GM04504 (cell line): ENCODE measurements at places on chromosomes 2 and 18.

DNA sequence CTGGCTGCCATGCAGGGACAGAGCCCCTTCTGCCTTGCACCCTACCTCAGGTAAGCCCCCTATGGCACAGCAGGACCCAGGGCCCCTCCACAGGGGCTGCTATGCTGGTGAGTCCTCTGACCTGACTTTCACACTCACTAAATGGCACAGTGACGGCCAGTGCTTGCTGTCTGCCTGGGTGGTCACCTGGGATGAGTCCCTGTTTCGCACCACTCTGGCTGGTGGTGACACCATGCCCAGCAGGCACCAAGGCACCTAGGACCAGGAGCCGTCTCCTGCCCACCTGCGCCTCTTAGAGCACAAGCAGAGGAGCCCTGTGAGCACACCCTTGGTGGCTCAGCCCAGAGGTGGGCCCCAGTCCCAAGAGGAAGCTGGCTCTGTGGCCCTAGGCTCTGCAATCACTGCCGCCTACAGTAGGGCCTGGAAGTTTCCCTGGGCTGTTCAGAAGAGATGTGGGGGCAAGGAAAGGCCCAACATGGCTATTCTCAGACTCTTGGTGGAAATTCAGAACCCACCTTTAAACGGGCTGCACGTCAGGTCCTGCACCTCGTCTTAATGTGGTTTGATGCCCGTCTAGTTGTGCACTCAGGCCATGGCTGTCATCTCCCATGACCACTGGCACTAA, 96.0 kb downstream of the PLB1 start:
- DNase-seq: no peak

GRCh38 chr18:3059272-3059671, 46.3 kb upstream of the LPIN2 start:
- no peak for DNase-seq

DNA sequence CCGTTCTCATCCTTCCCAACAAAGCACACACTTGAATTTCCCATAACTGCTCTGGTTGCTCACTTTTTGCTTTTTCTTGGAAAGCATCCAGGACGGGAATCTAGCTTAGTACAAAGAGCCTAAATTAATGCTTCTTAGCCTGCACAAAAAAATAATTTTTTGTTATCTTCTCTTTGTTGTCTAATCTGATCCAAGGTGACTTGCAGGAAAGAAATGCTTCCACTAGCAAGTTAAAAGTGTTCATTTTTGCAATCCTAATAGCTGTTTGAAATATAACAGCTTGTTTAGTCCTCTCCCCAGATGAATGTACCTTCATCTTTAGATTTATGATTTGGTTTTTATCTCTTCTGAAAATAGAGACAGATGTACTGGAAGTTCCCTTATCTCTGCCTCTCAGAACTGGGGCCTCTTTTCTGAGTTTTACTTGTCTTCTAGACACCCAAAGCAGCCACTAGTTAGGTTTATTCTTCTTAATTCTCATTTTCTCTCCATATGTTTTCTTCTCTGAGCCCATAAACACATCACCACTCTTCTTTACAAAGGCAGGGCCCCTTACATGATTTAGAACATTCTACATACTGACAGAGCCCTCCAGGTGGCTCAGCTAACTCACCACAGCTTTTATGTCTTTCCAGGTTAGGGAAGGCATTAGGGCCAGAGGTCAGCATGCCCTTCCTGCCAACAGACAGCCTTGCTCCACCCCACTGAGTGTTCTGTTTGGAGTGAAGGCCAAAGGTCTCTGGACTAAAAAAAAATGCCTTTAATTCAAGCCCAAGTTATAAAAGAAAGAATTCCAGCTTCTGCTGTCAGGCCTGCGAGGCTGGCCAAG, 74.7 kb upstream of the MAP4K3 start:
- DNase-seq: no peak

DNA sequence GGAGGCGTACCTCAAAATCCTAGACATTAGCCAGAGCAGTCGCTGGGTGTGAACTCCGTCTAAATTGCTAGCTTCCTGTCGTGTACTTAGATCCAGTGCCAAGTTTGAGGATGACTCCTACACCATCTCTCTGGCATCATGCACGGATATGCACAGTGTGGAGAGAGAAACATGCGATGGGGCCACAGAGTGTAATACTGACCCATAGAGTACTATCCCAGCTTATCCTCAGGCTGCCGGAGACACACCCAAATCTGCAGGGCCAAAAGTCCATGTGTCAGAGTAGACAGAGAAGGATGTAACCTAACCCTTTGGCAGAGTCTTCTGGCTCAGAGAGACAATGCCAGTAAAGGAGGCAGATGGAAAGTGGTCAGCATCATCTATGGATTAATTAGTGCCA, 84.2 kb downstream of the ARL4C start:
- DNase-seq: no peak

GRCh38 chr2:27086724-27087593, at the start of gene KHK:
TSS of gene KHK (plus strand) at chr2:27086772. CDS start at chr2:27087260, 488 bp downstream.
- DNase-seq: no peak

DNA sequence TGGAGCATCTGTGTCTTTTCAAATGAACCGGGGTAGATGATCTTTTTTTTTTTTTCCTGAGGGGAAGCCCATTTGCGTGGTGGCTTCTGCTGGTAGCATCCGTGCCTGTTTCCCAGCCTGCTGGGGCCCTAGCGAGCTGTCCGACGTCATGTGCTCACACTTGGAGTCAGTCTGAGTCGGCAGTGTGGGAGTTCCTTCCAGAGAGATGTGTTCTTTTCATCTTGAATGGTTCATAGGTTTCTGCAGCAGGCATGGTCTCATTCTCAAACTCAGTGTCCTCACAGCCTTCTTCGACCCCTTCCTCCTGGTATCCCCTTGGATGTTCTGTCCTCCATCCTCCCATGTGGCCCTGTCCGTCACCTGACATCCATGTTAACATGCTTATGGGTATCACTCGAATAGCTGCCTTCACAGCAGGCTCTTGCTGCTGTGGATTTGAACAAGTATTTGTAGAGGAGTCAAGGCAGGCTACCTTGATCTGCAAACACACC, 51.0 kb downstream of the LDLRAD4 start:
- DNase-seq: no peak

- no peak for DNase-seq
Observed at GRCh38 chr2:82239176-82239575, 1934.6 kb upstream of the LRRTM1 start.

GRCh38 chr18:26657631-26658581, 109.6 kb upstream of the KCTD1 start:
- DNase-seq: no peak

DNA sequence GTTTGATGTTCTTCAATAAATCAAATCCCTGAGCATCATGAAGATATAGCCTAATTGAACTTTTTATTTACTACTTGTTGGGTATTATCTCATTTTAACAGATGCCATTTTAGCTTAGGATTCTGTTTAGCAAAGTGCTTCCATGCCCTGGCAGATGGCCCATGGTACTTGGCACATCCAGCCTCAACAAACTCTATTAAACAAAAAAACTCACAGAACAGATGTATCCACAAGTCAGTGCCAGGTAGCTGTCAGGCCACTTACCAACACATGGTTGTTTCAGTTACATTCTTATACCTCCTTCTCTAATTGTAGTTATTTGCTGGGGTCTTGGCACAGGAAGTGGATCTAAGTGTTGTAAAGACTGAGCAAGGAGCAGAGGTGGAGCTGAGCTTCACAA, 29.6 kb downstream of the GAD1 start:
- DNase-seq: no peak

- no peak for DNase-seq
Observed at GRCh38 chr18:75137346-75137877, 71.5 kb downstream of the PTGR3 start.
